ENCODE measurements at places on chromosomes 5 and 9.
A peak's percentile ranks its signal among the peaks of the same experiment; 100 is the strongest.

DNA sequence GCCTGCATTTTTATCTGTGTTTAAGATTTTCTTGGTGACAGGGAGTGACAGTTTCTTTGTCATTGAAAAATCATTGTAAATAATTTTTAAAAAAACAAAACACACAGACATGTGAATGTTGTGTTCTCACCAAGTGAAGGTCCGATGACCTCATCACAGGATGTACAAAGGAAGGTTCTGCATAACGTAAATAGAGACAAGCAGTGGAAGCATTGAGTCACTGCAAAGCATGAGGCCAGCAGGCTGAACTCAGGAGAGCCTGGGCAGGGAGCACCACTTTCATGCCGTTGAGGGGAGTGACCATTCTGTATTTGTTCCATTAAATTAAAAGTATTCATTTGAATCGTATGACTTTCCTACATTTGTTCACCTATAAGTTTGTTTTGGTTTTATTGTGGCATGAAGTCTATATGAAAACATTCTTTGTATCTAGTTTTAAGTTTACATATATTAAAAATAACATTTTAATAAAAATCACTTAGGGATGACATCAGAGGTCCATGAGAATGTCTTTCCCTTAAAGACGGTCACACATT is 70.4 kb upstream of the TLE1 start:
- no peak for DNase-seq

DNA sequence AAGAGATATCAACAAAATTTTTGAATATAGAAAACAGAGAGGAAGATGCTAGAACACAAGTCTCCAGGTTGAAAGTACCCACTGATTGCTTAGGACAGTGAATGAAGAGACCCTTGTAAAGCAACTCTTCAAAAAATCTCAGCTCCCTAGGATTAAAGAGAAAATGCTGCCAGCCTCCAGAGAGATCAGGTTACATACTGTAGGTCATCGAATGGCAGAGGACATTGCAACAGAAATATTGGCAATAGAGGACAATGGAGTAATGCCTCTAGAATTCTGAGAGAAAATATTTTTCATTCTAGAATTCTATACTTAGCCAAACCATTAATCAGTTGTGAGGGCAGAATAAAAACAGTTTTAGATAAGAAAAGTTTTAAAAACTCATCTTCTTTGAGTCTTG is 43.1 kb upstream of the ELL2 start:
- no peak for DNase-seq

DNA sequence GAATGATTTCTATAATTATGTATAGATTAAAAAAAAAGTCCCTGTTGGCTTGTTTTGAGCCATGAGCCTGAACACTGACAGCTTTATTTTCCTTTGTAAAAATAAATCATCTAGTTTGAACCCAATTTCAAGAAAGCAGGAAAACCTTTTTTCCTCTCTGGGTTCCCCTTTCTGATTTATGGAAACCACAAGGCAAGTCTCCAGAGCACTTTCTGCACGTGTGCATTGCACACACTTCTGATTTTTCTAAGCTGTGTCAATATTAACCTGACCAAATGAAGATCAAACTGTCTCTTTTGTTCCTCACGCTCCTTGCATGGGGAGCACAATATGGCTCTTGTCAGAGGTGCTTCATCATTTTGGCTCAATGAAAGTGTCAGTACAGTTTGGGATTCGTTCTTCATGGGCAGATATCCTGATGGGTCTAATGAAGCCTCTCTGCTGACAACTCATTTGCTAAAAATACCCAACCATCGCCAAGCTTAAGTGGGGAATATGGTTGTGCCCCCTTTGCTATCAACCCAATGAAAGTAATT is 39.2 kb upstream of the PCA3 start:
- DNase-seq = no peak

- no peak for DNase-seq
Measured at GRCh38 chr9:14433351-14434157, 119.6 kb upstream of the NFIB start.

- DNase-seq = no peak
Measured at GRCh38 chr9:4661611-4662010, 483 bp upstream of the PLPP6 start.

DNA sequence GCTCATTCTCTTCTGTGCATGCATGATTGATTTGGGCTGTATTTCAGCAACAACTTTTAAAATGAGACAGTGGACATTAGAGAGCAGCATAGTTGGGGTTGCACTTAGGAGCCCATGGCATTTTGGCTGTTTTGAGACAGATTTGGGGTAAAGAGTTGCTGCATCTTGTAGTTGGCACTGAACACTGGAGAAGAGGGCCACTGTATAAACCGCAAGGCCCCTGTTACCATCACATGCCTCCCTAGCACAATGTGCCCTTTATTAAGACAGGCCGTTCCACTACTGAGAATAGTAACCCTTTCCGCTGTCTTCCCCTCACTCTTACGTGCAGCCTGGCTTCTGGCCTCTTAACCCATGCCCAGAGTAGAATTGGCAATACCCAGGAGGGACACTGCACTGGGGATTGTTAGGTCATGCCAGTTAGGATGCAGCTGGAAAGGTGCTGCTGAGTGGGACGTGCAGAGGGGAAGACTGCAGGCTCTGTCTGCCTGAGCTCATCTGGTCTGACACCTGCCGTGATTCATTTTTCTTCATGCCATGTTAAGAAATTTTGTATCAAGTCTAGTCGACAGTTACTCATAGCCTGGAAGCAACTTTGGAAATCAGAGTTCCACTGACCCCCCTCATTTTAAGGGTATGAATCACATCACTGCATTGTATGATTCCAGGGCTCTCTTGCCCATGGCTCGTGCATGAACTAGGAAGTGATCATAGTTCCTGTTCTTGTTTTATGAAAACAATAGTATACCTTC is 146.9 kb upstream of the DMRT1 start:
- DNase-seq = no peak

DNA sequence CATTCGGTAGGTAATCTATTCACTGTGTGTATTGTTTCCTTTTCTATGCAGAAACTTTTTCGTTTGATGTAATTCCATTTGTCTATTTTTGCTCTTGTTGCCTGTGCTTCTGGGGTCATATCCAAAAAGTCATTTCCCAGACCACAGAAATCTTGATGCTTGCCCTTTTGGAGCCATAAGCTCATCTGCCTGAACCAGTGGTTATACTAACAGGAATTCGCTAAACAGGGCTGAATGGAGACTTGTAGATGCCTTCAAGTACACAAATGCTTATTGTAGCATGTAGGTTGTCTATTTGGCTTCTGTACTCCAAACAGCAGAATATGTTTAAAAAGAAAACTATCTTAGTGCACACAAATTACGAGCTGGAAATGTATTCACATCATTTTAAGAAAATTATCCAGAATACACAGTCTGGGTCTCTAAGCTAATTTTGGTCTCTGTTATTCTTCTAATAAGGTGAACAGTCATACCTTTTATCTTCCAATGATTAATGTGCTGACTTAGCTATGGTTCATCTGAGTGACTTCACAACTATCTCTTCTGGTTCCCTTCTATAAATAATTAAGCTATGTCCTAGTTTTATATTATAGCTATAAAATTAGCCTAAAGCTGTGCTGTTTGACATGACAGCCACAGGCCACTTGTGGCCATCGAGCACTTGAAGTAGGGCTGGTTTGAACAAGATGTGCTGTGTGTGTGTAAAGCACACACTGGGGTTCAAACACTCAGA is 87.6 kb downstream of the DAPK1 start:
- DNase-seq = no peak

DNA sequence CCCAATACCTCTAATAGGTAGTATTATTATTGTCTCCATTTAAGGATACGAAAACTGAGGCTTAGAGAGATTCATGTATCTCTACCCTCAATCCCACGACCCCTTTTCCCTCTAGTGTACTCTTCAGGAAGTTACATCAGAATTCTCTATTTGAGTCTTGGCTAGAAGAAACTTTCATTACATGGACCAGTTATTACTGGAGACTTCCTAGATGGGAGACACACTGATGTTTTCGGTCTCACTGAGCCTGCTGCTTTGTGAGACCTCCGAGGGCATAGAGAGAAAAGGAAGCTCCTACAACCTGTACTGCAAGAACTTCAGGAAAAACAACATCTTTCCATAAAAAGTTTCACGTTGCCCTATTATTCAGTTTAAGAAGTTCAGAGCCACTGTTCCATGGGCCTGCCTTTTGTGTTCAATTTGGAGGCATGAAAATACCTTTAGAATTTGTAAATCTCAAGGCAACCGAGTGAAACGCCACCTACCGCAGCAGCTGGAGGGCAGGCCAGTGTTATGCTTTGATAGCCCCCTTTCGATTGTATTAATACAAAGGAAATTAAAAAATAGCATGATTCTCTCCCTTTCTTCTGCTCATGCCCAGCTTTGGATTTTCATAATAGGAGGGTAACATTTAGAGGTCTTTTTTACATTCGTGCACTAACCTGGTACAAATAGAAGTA is 223.3 kb downstream of the EBF1 start:
- no peak for DNase-seq

DNA sequence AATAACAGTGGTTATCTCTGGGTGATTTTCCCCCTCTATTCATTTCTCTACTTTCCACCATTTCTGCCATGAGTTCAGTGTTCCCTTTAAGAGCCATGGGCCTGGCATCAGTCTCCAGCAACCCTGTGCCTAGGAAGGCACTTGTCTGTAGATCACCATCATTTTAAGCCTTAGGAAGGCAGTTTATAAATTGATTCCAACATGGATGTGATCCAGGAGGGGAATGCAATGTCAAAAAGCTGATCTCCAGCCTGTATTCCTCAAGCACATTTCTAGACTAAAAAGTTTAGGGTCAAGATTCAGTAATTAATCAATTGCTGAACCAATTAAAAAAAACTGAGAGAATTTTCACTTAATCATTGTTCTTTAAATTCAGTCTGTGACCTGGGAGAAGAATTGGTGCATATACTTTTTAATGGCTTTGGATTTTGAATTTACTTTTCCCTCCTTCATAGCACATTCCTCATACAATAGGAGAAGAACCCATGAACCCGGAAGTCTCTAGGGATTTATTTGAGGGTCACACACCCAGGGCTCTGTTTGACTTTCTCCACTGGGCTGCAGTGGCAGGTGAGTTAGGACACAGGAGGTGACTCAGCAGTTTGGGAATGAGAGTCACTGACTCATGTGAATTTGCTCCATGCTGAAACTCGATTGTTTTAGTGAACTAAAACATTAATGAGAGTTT is 6.1 kb upstream of the ERMP1 start:
- no peak for DNase-seq

DNA sequence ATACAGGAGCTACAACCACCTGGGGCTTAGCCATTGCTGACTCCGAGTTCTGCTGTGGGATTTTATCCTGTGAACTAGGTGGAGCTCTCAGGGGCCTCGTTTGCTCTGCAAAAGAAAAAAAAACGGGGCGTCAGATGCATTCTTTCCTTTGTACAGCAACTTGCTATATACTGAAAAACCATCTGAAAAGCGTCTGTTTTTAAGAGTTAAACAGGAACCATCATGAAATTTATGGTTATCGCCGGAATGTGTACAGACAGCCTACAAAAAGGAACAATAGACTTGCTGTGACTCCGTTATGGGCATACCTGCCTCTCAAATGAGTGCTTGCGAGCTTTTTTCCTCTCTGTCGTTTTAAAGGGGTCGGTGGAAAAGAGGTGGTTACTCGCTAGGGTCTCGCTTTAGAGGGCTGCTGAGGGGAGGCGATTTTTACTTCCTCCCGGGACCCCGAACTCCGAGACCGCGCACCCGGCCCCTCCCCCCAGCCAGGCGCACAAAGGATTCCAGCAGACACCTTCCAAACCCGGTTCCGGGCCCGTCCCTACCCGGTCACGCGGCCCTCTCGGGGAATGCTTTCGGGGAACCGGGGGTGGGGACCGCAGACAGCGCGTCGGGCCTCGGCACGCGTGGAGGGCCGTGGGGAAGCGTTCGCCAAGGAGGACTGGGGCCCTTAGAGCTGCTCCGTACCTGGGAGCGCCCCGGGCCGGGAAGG is 826 bp downstream of the PAIP1 start:
- DNase-seq = peak; percentile 47

DNA sequence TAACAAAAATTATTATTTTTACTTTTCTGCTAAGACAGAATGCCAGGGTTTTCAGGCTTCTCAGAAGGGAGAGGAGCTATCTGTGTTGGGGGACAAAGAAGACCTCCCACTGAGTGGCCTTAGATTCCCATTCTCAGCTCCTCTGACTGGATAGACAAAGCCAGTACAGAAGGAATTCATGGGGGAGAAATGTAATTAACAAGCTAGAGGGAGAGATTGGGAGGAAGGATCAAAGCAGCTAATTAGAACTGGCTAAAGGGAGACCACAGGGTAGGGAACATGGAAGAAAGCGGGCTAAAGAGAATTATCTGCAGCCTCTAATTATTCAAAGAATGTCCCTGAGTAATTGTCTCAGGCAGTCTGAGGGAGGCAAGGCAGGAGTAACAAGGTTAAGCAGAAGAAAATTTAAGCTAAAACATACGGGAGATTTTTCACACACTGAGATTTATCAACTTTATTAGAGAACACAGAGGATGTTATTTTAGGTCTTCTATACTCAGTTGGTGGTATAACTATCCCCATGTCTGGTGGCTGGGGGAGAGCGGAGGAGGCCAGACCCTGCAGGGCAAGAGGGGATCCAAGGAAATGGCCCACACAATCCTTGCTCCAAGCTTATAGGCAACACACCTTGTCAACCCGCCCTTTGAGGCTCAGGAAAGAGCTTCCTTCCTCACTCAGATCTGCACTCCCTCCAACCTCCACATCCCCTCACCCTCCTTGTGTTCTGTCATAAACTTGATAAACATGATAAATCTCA is 87.7 kb upstream of the LRRTM2 start:
- DNase-seq = no peak

DNA sequence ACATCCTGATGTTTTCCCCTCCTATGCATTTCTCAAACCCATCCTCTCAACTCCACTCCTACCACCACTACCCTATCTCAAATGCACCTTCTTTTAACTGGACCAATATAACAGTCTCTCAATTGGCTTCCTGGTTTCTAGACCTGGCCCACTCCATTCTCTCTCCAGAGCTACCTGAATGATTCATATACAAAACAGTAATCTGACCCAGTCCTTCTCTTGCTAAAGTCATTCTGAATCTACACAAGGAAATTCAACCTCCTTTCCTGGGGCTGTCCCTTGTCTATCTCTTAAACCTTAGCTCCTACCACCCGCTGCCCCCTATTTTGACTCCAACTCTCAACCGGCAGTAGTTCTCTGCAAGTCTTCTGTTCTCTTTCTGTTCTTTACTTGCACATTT is 97.2 kb downstream of the PCSK1 start:
- no peak for DNase-seq

DNA sequence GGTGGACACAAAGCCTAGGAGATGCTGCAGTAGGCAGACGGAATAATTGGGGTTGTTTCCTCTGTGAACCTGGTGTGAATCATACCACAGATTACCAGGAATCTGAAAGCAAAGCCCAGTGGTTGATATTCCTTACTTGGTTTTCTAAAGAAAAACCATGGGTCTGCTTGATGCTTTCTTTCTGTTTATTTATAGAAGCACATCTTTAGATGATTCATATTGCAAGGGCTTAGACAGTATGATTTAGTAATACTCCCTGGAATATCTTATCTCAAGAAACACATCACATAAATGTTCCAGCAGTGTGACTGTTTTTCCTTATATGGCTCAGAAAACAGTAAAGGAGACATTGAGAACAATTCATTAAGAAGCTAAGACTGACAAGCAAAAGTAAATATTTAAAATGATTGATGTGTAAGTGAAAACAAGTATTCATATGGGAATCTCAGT is 623.3 kb downstream of the RAB3C start:
- DNase-seq = no peak

All from activated T-helper 9 cell treated with anti-CD3 and anti-CD28 coated beads, Interleukin-2, amount 50 U/mL, for 16 hours (primary cell).